ENCODE measurements at places on chromosomes 16 and 17.

- no peak for DNase-seq
Observed at GRCh38 chr17:77186141-77186604, 45.4 kb downstream of the SEC14L1 start.

- no peak for DNase-seq
Observed at GRCh38 chr17:82802075-82802780, 37.6 kb downstream of the ZNF750 start.

DNA sequence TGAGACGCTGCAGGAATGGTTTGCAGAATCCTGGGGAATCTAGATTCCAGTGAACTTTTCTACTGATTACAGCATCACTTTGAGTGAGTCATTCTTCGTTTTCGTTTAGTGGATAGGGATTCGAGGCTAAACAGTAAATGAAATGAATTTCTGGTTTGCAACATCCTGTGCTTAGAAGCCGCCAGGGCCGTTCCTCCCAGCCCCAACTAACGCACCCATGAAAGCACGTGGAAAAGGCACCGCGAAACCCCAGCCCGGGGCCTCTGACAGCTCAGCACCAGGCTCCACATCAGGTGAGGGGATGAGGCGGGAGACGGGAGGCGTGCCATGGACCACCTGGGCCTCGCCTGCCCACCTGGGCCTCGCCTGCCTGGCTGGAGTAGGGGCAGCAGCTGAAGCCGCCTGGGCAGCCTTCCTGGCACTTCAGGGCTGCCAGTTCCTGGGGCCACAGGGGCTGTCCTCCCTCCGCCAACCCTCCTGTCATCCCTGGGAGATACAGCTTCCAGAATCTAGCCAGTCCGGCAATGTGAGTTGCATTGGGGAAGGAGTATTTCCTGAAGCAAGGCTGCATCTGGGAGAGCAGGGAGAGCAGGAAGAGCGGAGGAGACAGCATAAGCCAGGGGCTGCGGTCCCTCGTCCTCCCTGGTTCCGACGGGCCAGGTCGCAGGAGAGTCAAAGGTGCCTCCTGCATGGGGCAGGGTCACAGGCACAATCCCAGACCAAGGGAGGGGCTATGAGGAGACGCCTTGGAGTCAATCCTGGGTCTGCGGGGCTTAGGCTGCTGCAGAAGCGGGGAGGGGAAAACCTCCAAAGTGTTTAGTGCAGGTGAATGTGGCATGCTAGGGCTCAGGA lies 78.4 kb downstream of the RPH3AL start:
- no peak for DNase-seq

GRCh38 chr16:87376660-87377059 lies 6.9 kb downstream of the FBXO31 start:
- DNase-seq, result no peak

GRCh38 chr17:8995711-8996110 lies 25.6 kb upstream of the NTN1 start:
- DNase-seq, result no peak

DNA sequence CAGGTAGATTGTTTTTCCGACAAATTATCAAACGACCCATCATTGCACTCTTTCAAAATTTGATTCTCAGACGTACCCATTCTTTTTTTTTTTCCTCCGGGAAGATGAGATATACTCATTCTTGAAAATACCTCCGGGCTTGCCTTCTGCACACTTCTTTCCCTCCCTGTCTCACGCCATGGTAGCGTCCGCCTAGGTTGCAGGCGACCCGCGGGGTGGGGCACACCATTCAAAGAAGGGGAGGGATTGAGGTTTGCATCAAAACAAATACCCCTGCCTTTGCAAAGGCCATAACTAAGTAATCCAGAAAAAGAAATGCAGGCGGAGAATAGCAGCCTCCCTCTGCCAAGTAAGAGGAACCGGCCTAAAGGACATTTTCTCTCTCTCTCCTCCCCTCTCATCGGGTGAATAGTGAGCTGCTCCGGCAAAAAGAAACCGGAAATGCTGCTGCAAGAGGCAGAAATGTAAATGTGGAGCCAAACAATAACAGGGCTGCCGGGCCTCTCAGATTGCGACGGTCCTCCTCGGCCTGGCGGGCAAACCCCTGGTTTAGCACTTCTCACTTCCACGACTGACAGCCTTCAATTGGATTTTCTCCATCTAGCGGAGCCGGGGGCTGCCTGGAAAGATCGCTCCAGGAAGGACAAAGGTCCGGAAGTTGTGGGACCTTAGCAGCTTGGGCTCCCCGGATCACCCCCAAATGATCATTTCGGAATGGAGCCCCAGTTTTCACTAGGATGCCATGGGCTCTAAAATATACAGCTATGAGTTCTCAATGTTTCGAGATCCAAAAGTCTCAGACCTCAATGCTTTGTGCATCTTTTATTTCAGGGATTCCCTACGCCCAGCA lies 843 bp downstream of the TP53 start:
- DNase-seq, result peak; percentile 54

Data from stimulated activated CD4-positive, alpha-beta T cell treated with anti-CD3 and anti-CD28 coated beads, Interleukin-15, amount 100 ng/mL, for 1 hour (primary cell).